ENCODE measurements at places on chromosomes 7 and 10. TPM values are rescaled to one million over a fixed set of nuclear protein-coding genes. Genes with fewer than 3 reads are reported as not detected.

GRCh38 chr10:33950206-33950605 is 615.7 kb upstream of the NRP1 start:
- DNase-seq = no peak

GRCh38 chr7:1769286-1770200 is 99.5 kb downstream of the ELFN1 start:
- no peak for DNase-seq

DNA sequence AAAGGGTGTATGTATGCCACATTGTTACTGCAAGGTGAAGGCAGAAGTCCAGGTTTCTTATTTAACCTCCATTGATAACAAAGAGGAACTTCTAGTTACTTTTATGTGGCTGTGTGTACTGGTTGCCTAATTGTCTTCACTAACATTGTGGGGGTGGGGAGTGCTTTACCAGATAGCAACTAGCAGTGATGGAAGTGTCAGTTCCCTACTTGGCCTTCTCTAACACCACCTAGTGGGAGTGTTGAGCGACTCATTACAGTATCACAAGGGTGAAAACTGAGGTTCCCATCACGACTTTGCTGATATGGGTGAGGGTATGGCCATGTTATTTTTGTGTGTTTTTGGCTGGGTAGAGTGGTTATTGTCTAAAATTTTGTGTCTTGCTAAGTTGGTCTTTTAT is 274.4 kb downstream of the THSD7A start:
- DNase-seq = no peak

The HDAC9 gene
- 0.84 TPM for total RNA-seq

Data from activated naive CD4-positive, alpha-beta T cell treated with anti-CD3 and anti-CD28 coated beads, Interleukin-2, amount 50 U/mL, for 72 hours (primary cell).